Type B pancreatic cell (in vitro differentiated cells): ENCODE measurements at places on chromosomes 16 and 17. TPM values are rescaled to one million over a fixed set of nuclear protein-coding genes. Genes with fewer than 3 reads are reported as not detected.

DNA sequence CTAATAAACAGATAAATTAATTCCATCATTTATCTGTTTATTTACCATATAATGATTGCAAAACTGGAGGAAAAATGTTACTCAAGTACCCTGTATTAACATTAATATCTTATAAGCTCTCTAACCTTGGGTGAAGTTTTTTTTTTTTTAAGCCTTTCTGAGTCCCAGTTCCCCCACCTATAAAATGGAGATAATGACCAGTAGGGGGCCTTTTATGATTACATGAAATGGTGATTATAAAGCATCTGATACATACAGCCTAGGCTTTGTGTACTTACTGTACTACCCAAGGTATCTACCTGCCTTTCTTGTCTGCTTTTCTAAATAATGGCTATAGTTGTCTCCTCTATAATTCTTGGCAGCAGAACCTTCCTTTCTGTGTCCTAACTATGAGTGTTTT lies 22.6 kb downstream of the LRRC36 start:
- no peaks in the 10 kb centered on the region for H3K4me1 ChIP-seq
- no peaks in the 10 kb centered on the region for H3K36me3 ChIP-seq
- H3K4me3 ChIP-seq = no peak overlapping the region
- no peak for DNase-seq
- H3K27me3 ChIP-seq = peaks cover 10% of the 10 kb centered on the region

- no peaks in the 10 kb centered on the region for H3K27me3 ChIP-seq
- peak overlapping the region; percentile 65 for H3K27ac ChIP-seq
- no peak overlapping the region for H3K4me3 ChIP-seq
- H3K36me3 ChIP-seq = no peaks in the 10 kb centered on the region
- peaks cover 35% of the 10 kb centered on the region for H3K4me1 ChIP-seq
Observed at GRCh38 chr16:57481421-57481820, 4.9 kb downstream of the DOK4 start.

The CLDN7 gene
- total RNA-seq = 118 and 284 TPM in 2 replicates

The SGCA gene
- total RNA-seq = 0.72 TPM in 1 of 2 replicates, not detected in the other
